Kasumi-1 (cell line): ENCODE measurements at places on chromosomes 12 and 14.

GRCh38 chr14:22524115-22524783, 64.8 kb downstream of the DAD1 start:
- no peak for DNase-seq

DNA sequence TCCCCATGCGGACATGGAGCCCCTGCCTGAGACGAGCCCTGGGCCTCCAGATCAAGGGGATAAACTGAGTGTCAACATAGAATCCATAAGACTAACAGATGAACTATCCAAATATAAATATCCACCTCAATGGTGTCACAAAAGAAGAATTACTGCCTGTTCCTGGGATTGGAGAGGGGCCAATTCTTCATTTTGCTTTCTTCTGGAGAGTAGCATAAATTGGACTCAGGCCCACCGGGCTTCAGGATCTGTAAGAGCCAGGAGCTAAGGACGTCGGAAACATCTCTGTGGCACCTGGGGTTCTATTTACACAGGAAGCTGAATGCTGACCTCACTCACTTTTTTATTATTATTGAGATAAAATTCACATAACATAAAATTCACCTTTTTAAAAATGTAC, 408.2 kb upstream of the CCDC196 start:
- DNase-seq: no peak

DNA sequence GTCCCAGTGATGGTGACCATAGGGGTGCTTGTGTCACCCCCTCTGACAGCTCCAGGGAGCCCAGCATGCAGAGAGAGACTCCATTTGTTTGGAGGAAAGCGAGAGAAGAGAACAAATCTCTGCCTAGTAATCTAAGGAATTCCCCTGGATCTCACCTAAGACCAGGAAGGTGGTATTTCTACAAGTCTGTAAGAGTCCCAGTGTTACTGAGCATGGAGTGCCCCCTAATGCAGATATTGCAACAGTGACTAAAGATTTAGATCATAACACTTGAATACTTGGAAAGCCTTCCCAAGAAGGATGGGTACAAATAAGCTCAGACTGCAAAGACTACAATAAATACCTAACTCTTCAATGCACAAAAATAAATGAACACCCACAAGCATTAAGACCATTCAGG, 360.4 kb upstream of the GARIN6 start:
- DNase-seq: no peak

DNA sequence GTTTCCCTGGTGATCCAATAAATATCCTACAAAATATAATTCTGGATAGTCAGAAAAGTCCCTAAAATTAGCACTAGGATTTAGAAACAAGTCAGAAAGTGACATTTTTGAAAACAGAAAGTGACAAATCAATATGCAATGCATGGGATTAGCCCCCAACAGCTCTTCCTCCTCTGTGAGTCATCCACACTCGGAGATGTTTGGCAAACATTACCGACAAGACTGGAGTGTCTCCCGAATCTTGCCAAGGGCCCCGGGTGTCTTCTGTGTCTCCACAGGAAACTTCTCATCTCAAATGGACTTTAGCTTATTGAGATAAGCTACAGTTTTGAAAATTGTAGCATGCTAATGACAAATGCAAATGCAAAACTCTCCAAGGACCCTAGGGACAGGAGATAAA, 398.9 kb upstream of the CCDC196 start:
- no peak for DNase-seq

GRCh38 chr14:76777721-76778120, 16.5 kb downstream of the VASH1 start:
- DNase-seq: no peak

DNA sequence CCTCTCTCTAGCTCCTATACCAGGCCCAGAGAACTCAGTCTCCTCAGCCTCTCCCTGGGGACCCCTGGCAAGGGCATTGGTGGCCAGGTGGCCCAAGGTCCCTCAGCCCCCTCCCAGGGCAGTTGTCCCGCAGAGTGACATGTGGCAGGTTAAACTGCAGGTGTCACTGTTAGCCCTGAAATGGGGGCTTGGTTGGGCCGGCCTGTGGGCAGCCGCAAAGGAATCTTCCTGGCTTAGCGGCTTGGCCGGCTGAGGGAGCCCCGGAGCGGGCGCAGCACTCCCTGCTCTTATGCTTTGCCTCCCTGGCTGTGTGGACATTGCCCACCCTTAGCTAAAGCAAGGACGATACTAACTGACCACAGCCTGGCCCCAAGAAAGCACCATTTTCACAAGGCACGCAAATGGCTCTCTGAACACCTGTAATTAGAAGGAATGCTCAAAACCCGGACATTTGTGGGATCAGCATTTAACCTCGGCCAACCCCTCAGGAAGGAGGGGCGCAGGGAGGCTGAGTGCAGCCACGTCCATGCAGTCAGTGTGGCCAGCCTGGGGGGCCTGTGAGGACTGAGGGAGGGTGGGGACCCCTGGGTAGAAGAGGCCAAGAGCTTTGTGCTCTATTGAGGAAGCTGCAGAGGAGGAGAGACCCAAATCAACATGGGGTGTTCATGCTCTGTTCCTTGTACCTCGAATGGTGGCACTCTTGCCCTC, 82.2 kb downstream of the PAPOLA start:
- peak; percentile 11 for DNase-seq

- no peak for DNase-seq
These were observed 29.6 kb downstream of the ATXN2 start for GRCh38 chr12:111569363-111570083.

DNA sequence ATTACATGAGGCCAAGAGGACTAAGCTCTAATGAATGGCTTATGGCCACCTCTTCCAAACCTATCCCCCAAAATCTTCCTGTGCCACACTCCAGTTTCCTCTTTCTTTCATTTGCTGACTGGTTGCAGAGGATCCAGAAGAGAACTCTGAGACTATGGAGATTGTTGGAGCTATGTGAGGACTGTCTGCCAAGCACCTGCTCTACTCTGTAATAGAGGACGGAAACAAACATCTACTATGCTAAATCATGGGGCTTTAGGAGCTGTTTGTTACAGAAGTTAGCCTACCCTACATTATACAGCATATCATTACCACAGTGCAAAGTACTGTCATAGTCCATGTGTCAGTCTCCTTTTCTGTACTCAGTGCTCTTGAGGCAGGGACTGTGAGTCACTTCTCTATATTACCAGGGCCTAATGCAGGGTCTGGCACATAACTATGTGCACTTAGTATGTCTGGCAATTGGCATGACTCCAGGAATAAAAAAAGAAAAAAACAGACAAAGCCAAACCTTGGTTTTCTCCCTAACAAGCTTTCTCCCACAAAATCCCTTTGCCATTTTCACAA, 95.1 kb downstream of the RPAP3 start:
- no peak for DNase-seq

DNA sequence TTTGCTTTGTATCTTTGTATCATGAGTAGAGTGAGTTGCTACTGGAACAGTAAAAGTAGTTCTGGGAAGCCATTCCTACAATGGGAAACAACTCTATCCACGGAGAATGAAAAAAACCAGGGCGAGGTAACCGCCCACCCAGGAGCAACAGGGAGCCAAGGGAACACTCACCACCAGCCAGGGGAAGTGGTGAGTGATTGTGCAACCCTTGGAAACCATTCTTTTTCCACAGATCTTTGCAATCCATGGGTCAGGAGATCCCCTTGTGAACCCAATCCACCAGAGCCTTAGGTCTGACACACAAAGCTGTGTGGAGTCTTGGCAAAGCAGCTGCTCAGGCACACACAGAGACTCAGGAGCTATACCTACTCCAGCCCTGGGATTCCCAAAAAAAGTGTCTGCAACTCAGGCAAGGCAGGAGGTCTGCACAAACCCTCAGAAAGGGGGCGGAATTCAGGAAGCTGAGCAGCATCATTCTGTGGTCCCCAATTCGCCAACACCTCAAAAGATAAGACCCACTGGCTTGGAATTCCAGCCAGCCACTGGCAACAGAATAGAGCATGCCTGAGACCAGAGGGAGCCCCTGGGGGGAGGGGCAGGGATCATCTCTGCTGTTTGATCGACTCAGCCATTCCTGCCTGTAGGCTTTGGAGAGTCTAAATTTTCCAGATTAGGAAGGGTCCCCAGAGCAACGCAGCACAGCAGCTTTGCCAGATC, 52.1 kb upstream of the PPFIA2 start:
- no peak for DNase-seq

GRCh38 chr12:129096184-129096583, 242.9 kb downstream of the GLT1D1 start:
- DNase-seq: no peak

- DNase-seq: no peak
These were observed 485 bp downstream of the PPP4R4 start for GRCh38 chr14:94174604-94175010.

- no peak for DNase-seq
These were observed 251.5 kb upstream of the FBXO33 start for GRCh38 chr14:39683691-39684260.

DNA sequence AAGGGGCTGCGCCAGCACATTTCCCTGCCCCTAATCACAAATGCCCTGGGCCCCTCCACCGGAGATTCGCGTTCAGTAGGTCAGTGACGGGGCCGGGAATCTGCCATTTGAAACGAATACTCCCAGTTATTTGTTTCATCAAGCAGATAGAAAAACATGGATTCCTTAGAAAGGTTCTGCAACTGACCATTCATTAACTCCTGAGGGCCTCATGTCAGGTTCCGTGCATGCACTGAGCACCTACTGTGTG, 25.6 kb upstream of the UBC start:
- no peak for DNase-seq

DNA sequence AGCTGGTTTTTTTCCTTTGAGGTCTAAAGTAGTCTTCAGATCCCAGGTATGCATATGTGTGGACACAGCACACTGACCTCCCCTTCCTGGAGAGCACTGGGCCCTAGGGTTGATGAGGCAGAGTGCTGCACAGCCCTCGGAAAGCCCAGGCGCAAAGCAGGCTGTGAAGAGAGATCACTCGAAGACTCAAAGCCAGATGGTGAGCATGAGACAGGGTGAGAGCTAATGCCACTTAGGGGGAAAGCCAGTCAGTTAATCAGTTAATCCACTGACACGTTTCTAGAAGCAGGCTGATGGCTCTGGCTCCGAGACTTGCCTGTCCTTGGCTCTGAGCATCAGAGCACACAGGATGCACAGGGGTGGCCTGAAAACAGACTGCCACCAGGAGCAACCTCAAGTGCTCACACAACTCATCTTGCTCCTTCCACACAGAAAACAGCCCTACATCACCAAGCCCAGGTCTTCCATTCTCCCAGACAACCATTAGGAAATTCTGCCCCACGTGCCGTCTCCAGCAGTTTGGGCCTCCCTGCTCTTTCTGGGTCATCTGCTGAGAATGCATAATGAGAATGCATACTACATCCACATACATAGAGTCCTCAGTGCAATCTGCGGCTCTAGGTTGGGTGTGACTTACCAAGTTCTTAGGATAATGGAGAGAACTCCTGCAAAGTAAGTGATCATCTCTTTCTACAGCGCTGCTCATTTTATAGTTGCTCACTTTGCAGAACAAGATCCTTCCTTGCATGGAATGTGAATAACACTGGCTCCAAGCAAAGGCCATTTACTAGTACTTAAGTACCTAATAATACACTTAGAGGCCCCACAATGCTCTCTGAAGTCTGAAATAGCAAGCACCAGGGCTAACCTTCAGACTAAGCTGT, 12.0 kb downstream of the AQP6 start:
- DNase-seq: no peak
